Activated naive CD8-positive, alpha-beta T cell treated with anti-CD3 and anti-CD28 coated beads for 36 hours (primary cell): ENCODE measurements at places on chromosomes 3 and 15.

- DNase-seq: no peak
These were observed 168.1 kb downstream of the XXYLT1 start for GRCh38 chr3:195102609-195103467.

DNA sequence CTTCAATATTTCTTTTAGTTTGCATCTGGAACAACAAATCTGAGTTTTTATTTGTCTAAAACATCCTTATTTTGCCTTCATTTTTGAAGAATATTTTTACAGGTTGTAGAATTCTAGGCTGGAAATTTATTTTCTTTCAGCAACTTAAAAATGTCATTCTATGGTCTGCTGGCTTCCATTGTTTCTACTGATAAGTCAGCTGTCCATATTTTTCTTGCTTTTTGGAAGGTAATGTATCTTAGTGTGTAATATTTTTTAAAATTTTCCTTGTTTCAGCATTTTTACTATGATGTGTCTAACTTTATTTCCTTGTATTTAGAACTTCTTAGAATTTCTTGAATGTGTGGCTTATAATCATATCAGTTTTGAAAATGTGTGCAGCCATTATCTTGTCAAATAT lies 37.0 kb downstream of the SEMA6D start:
- no peak for DNase-seq

GRCh38 chr3:132730891-132731580 lies 8.8 kb upstream of the NPHP3 start:
- DNase-seq: no peak

- DNase-seq: no peak
These were observed 52.9 kb downstream of the TLNRD1 start for GRCh38 chr15:81053621-81054020.

- no peak for DNase-seq
These were observed 24.3 kb upstream of the GPR171 start for GRCh38 chr3:151227266-151227806.

DNA sequence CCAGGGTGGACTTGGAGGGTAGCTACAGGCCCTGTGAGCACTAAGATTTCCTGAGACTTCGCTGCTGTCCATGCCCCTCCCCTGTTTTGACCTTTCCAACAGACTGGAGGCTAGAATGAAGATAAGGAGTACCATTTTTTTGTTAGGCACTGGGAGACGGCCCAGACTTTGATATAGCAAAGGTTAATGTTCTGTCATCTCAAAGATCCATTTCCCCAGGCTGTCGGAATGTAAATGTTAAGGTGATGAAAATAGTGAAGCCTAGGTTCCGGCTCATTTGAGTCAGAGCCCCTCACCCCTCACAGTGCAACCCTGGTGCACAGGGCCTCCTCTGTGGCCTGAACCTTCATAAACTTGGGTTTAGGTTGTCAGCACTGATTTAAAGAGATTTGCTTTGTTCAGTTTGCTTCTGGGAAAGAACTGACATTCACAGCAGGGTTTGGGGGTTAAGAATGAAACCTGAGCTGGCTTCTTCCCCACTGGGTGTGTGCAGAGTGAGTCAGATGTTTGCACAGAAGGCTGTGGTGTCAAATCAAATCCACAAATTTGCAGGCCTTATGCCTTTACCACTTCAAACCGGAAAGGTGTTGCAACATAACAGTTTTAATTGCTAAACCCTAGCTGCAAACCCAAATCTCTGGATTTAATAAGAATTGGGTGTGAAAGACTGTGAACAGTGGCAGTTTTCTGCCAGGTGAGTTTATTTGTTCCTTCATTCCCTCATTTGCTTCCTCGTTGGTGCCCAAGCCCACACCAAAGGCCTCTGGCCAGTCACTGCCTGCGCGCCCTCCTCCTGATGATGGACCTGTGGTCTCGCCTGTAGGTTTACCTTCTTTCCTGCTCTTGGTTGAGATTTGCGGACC lies 20.6 kb upstream of the KCTD6 start:
- peak; percentile 61 for DNase-seq

GRCh38 chr3:190073264-190074008 lies 47.3 kb downstream of the P3H2 start:
- no peak for DNase-seq

GRCh38 chr3:23696842-23697241 lies 108.9 kb upstream of the UBE2E1 start:
- DNase-seq: no peak
